Activated T-cell treated with anti-CD3 and anti-CD28 coated beads, Interleukin-2, amount 50 U/mL, for 24 hours (primary cell): ENCODE measurements at places on chromosomes 13 and 19.

DNA sequence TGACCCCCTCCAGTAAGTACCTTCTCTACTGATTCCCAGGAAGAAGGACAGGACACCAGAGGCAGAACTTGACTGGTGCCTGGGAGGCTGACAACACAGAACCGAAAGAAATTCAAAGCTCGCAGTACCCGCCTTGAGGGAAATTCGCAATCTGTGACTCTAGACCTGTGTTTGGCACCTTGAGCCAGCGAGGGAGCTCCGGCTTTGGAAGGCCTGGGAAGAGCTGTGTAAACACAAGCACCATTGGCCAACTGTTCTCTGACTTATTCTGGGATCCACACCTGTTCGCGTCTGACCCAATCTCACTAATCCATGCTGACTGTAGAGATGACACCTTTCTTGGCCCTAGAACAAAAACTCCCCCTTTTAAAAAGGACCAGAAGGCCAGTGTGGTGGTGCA, 50.7 kb downstream of the CEBPG start:
- no peaks in the 10 kb centered on the region for H3K27me3 ChIP-seq
- H3K36me3 ChIP-seq, result no peaks in the 10 kb centered on the region

GRCh38 chr19:4365791-4366665, 22.7 kb downstream of the MPND start:
- H3K27ac ChIP-seq, result peak overlapping the region; percentile 55
- no peak overlapping the region for H3K4me3 ChIP-seq
- H3K36me3 ChIP-seq, result peaks cover 64% of the 10 kb centered on the region
- DNase-seq, result no peak
- H3K27me3 ChIP-seq, result no peaks in the 10 kb centered on the region
- peaks cover 34% of the 10 kb centered on the region for H3K4me1 ChIP-seq

DNA sequence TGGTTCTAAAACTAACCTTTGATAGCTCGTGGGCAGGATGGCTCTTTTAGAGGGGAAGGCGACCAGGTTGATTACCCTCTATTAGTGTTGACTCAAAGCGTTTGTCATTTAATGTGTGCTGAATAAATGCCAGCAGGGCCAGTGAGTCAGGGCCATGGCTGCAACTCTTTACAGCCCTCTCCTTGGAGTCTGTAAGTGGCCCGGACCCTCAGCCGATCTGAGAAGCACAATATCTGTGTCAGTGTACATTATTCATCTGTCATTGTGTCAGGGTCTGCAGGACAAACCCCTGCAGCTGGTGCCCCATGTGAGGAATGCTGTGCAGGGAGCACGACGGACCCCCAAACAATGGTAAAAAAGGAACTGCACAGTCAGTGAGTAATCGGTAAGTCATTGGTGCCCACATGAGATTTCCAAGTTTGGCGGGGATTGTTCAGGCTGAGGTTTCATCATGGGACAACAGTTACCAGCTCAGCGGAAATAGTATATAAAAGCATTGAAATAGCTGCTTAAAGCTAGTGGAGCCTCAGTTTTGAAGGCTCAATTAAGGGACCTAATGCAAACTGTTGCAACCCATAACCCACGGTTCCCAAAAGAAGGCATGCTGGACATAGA, 139.1 kb downstream of the ZNF675 start:
- no peak overlapping the region for H3K27ac ChIP-seq
- no peaks in the 10 kb centered on the region for H3K36me3 ChIP-seq
- DNase-seq, result no peak

- DNase-seq, result no peak
- H3K4me1 ChIP-seq, result no peaks in the 10 kb centered on the region
- no peaks in the 10 kb centered on the region for H3K36me3 ChIP-seq
- H3K27me3 ChIP-seq, result no peaks in the 10 kb centered on the region
These were observed 289.2 kb upstream of the PCDH9 start for GRCh38 chr13:67519356-67519755.

GRCh38 chr19:30112171-30112570, 170.1 kb downstream of the URI1 start:
- H3K27ac ChIP-seq, result no peak overlapping the region
- H3K4me3 ChIP-seq, result no peak overlapping the region
- DNase-seq, result no peak
- H3K27me3 ChIP-seq, result peaks cover 15% of the 10 kb centered on the region
- no peaks in the 10 kb centered on the region for H3K4me1 ChIP-seq

DNA sequence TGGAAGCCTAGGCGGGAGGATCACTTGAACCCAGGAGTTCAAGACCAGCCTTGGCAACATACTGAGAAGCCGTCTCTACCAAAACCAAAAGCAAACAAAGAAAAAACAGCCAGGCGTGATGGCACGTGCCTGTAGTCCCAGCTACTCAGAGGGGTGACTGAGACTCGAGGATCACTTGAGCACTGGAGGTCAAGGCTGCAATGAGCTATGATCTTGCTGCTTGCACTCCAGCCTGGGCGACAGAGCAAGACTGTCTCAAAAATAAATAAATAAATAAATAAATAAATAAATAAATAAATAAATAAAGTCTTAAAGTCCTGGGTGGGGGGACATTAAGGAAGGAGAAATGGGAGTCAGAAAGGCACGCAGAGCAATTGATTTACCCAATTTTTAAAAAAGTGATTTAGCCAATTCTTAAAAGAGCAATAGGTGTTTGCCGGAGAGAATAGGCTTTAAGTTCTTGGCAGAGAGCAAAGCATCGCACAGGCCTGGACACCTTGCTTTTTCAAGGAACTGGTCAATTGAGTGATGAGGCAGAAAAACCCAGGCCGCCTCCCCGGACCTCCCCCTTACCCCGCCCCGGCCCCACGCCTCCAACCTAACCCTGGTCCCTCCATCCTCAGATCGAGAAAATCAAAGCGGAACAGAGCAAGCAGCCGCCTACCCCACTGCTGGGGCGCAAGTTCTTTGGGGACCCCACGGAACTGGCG, 9.5 kb upstream of the SHKBP1 start:
- no peaks in the 10 kb centered on the region for H3K36me3 ChIP-seq
- no peak for DNase-seq
- H3K4me3 ChIP-seq, result peak overlapping the region; percentile 27
- H3K27me3 ChIP-seq, result peaks cover 54% of the 10 kb centered on the region

GRCh38 chr19:11201791-11202190, 4.4 kb upstream of the KANK2 start:
- H3K27me3 ChIP-seq, result peaks cover 14% of the 10 kb centered on the region
- no peaks in the 10 kb centered on the region for H3K36me3 ChIP-seq
- no peak overlapping the region for H3K27ac ChIP-seq
- H3K4me1 ChIP-seq, result peaks cover 4% of the 10 kb centered on the region

DNA sequence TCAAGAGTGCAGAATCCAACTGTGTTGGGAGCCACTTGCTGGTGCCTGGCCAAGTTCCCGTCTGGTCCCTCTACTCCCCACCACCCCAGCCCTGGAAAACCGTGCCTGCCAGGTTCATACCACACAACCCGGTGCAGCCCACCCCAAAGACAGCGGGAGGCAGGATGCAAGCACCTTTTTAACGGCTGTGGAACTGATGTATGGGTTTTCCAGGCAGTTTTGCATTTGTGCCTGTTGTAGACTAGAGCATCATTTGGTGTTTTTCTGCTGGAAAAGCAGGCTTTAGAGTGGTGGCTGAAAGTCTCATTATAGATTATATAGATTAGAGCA, 13.5 kb downstream of the TFDP1 start:
- no peak overlapping the region for H3K4me3 ChIP-seq
- DNase-seq, result peak; percentile 8
- H3K27me3 ChIP-seq, result no peaks in the 10 kb centered on the region
- H3K36me3 ChIP-seq, result peaks cover 81% of the 10 kb centered on the region

- H3K27me3 ChIP-seq, result no peaks in the 10 kb centered on the region
- H3K36me3 ChIP-seq, result peaks cover 5% of the 10 kb centered on the region
- peak overlapping the region; percentile 81 for H3K4me3 ChIP-seq
- DNase-seq, result peak; percentile 91
- peak overlapping the region; percentile 95 for H3K27ac ChIP-seq
- H3K4me1 ChIP-seq, result peaks cover 27% of the 10 kb centered on the region
These were observed 23.1 kb upstream of the ZNF846 start for GRCh38 chr19:9791552-9792205.

- peak overlapping the region; percentile 58 for H3K4me3 ChIP-seq
- peaks cover 51% of the 10 kb centered on the region for H3K4me1 ChIP-seq
- no peaks in the 10 kb centered on the region for H3K36me3 ChIP-seq
- peak; percentile 63 for DNase-seq
- H3K27me3 ChIP-seq, result no peaks in the 10 kb centered on the region
These were observed 24.1 kb downstream of the LGALS16 start for GRCh38 chr19:39679791-39680168.

GRCh38 chr13:108419768-108420167, 150.2 kb downstream of the TNFSF13B start:
- no peak for DNase-seq
- H3K36me3 ChIP-seq, result no peaks in the 10 kb centered on the region
- peaks cover 11% of the 10 kb centered on the region for H3K4me1 ChIP-seq
- H3K27ac ChIP-seq, result no peak overlapping the region
- no peaks in the 10 kb centered on the region for H3K27me3 ChIP-seq

GRCh38 chr13:31073859-31074718, 87.6 kb downstream of the HSPH1 start:
- H3K27me3 ChIP-seq, result peaks cover 17% of the 10 kb centered on the region
- H3K36me3 ChIP-seq, result no peaks in the 10 kb centered on the region
- H3K4me3 ChIP-seq, result no peak overlapping the region
- no peak overlapping the region for H3K27ac ChIP-seq
- peaks cover 17% of the 10 kb centered on the region for H3K4me1 ChIP-seq

GRCh38 chr13:73767191-73767741, 366.9 kb downstream of the KLF12 start:
- peak overlapping the region; percentile 94 for H3K27ac ChIP-seq
- H3K4me1 ChIP-seq, result peaks cover 71% of the 10 kb centered on the region
- H3K36me3 ChIP-seq, result peaks cover 47% of the 10 kb centered on the region
- no peak for DNase-seq
- no peak overlapping the region for H3K4me3 ChIP-seq
- H3K27me3 ChIP-seq, result no peaks in the 10 kb centered on the region

- H3K27me3 ChIP-seq, result peaks cover 4% of the 10 kb centered on the region
- H3K27ac ChIP-seq, result peak within 1 kb of the TSS; percentile 94
- H3K4me1 ChIP-seq, result peaks cover 44% of the 10 kb centered on the region
- no peaks in the 10 kb centered on the region for H3K36me3 ChIP-seq
- peak within 1 kb of the TSS; percentile 70 for H3K4me3 ChIP-seq
These were observed at the start of gene FFAR1 for GRCh38 chr19:35347171-35347929. Gene FFAR1, plus strand, starts transcription at chr19:35347902. Its CDS starts 3,650 bp downstream, at chr19:35351552.

GRCh38 chr19:49488046-49488862, 846 bp downstream of the RPL13A start:
- H3K27ac ChIP-seq, result peak overlapping the region; percentile 99
- H3K27me3 ChIP-seq, result peaks cover 4% of the 10 kb centered on the region
- peak; percentile 75 for DNase-seq
- peaks cover 89% of the 10 kb centered on the region for H3K36me3 ChIP-seq
- peaks cover 45% of the 10 kb centered on the region for H3K4me1 ChIP-seq

- peaks cover 37% of the 10 kb centered on the region for H3K4me1 ChIP-seq
- no peaks in the 10 kb centered on the region for H3K36me3 ChIP-seq
These were observed 14.5 kb upstream of the CERS4 start for GRCh38 chr19:8194528-8195267.

- no peaks in the 10 kb centered on the region for H3K4me1 ChIP-seq
- no peak overlapping the region for H3K27ac ChIP-seq
- no peaks in the 10 kb centered on the region for H3K27me3 ChIP-seq
- no peak overlapping the region for H3K4me3 ChIP-seq
These were observed 474.2 kb upstream of the SLC10A2 start for GRCh38 chr13:103540382-103540765.

GRCh38 chr13:76971215-76971614, 20.7 kb upstream of the CLN5 start:
- H3K27ac ChIP-seq, result no peak overlapping the region
- H3K4me3 ChIP-seq, result no peak overlapping the region
- H3K27me3 ChIP-seq, result peaks cover 44% of the 10 kb centered on the region
- H3K4me1 ChIP-seq, result peaks cover 2% of the 10 kb centered on the region
- DNase-seq, result no peak

- H3K27me3 ChIP-seq, result no peaks in the 10 kb centered on the region
- no peak overlapping the region for H3K27ac ChIP-seq
- DNase-seq, result peak; percentile 16
- peaks cover 40% of the 10 kb centered on the region for H3K36me3 ChIP-seq
- H3K4me1 ChIP-seq, result peaks cover 30% of the 10 kb centered on the region
These were observed 95.6 kb downstream of the ATP11A start for GRCh38 chr13:112785483-112785856.

DNA sequence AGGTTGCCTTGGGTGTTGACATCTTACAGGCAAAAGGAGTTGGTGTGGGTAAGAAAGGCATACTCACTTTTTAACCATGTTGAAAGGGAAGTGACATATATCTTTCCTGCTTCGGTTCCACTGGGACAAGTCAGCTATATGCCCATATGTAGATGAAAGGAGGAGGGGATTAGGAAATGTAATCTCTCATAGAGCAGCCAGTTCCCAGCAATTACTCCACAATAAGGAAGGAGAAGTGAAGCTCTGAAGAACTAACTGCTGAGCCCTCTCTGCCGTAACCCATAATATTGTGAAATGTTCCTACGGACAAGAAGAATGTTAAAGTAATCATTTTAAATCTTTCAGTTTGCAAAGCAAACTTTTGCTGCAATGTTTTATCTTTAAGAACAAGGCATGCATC, 82.2 kb downstream of the EDNRB start:
- H3K27me3 ChIP-seq, result no peaks in the 10 kb centered on the region
- no peaks in the 10 kb centered on the region for H3K4me1 ChIP-seq
- no peak overlapping the region for H3K4me3 ChIP-seq
- no peaks in the 10 kb centered on the region for H3K36me3 ChIP-seq
- H3K27ac ChIP-seq, result no peak overlapping the region

DNA sequence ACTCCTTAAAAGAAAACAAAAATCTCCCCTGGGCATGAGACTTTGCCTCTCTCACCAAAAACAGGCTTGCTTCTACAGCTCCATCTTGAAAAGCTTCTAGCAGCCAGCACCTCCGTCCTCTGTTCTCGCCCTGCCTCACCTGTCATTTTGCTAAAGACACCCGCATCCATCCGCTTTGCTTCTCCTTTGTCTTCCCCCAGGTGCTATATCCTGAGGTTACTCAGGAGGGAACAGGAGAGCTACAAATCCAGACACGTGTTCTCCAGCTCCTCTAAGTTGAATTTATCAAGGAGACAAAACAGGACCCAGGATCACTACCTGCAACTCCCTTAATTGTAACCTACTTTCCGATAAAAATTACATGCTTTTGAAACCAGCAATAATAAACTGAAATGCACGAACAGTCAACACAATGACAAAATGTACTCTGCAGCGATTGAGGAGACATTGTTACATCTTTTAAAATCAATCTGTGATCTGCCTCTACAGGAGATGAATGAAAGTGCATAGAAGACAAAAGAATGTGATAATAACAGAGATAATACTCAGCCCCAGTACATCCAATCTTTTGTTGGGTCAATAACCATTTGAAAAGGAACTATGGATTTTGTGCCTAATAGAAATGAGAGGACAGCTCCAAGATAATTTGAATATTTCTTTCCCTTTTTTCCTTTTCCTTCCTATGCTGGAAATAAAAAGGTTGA, 221.2 kb downstream of the DCLK1 start:
- no peaks in the 10 kb centered on the region for H3K27me3 ChIP-seq
- H3K27ac ChIP-seq, result no peak overlapping the region
- no peaks in the 10 kb centered on the region for H3K36me3 ChIP-seq
- DNase-seq, result no peak

GRCh38 chr19:45657520-45658167, 10.4 kb upstream of the GIPR start:
- no peak for DNase-seq
- no peaks in the 10 kb centered on the region for H3K4me1 ChIP-seq
- H3K36me3 ChIP-seq, result no peaks in the 10 kb centered on the region
